ENCODE measurements at places on chromosomes 16 and 17.

GRCh38 chr16:79210607-79211006 is 389.9 kb downstream of the MAF start:
- no peak for DNase-seq

- no peak for DNase-seq
Observed at GRCh38 chr16:9068886-9069285, 22.6 kb upstream of the HAPSTR1 start.

DNA sequence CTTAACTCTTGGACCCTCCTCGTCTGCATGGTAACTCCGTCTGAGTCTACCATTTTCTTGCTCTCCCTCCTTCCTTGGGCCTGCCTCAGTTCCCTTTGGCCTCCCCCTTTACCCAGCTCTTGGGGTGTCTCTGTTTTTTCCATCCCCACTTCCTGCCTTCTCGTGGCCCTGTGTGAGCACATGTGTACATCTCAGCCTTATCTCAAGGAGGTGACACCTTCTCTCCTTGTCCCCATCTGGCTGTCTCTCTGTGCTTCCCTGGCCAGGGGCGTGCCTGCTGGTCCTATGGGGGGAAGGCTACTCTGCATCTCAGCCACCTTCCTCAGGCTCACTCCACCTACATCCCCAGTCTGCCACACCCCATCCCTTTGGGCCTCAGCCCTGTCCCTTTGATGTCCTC is 6.6 kb downstream of the CTF1 start:
- no peak for DNase-seq

DNA sequence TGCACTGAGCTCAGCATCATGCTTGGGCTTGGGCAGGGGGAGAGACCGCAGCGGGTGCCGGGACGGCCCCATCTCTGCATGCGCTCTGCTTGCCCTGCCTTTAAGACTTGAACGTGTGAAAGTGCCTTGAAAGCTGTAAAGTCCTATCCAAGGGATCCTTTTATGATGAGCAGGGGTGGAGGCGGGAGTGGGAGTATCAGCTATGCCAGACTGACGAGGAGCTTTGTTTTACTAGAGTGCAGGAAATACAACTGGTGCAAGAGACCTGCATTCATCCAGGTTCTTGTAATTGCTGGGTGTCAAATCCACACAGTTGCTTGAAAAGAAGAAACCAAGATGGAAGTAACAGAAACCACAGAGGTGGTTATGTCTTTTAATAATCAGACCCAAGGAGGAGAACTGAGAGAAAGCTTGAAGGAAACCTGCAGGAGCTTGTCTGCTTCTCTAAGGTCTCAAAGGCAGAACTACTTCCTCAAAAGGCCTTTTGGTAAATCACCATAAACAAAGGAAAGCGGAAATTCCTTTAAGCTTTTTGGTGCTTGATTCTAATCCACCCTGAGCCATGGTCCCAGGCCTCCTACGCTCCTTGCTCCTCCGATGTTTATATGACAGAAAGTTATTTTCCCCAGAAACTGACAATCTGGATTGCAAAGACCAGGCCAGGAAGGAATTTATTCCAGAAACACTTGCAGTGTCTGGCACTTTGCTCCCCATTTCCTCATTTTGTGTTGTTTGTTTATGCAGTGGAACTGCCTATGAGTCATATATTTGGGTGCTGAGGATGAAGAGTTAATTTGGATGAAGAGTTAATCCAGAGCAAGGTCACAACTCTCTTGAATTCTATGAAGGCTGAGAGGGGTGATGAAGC is 51.3 kb upstream of the FBXO47 start:
- no peak for DNase-seq

DNA sequence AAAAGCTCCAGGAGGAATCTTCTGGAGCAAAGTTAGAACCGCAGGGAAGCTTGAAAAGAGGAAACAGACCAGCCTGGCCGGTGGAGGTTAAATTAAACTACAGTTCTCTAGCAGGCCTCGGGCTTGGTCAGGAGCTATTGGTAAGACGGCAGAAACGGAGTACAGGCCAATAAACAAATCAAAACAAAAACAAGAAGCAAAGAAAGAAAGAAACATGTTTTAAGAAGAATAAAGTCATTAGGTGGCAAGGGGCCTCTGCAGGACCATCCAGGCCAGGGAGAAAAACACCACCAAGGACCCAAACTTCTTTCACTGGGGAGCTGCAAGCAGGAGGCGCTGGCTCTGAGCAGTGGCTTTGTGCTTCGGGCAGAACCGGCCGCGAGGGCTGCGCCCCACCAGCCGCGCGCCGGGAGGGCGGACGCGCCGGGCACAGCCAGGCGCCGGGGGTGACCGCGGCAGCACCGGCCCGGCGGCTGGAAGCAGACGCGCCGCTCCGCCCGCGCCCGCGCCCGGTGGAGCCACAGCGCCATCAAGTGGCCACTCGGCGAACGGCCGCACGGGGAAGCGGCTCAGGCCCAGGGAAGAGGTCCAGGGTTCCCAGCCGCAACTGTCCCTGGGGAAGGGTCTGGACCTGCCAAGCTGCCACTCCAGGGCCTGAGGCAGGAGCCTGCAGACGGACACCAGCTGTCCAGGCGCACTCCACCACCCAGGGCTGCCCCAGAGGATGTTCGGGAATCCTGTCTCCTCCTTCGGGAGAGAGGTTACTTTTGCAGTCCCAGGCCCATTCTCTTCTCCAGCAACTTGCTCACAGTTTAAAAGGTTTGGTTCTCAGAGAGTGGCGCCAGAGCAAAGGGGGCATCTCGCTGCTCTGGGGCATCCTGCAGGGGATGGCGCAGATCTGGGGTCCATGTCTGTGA is 419.4 kb downstream of the SOX9 start:
- DNase-seq = peak; percentile 98

All from urothelium cell line (cell line).